Stimulated activated CD4-positive, alpha-beta T cell treated with anti-CD3 and anti-CD28 coated beads, Interleukin-12 subunit alpha, Interleukin-12 subunit beta, amount 100 ng/mL, for 4 hours (primary cell): ENCODE measurements at places on chromosomes 5 and 9.

GRCh38 chr5:54902791-54903473 is 82.5 kb downstream of the ESM1 start:
- DNase-seq: no peak

DNA sequence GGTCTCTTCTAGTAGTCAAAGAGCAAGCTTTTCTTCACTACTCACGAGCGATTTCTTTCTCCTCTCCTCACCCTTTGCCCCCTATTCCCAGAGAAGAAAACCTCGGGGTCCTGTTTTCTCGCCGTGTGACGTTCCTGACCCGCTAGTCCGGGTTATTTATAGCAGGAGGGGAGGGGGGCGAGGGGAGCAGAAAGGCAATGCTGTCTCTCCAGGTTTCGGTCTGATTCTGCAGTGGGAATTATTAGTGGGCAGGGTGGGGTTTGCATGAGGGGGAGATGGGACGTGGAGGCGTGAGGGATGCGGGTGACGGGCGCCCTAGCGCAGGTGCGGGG is 847 bp upstream of the GABRB2 start:
- no peak for DNase-seq

GRCh38 chr9:98894761-98895160 is 48.9 kb upstream of the COL15A1 start:
- no peak for DNase-seq

GRCh38 chr9:69519470-69520240 is 152.5 kb downstream of the APBA1 start:
- DNase-seq: no peak

DNA sequence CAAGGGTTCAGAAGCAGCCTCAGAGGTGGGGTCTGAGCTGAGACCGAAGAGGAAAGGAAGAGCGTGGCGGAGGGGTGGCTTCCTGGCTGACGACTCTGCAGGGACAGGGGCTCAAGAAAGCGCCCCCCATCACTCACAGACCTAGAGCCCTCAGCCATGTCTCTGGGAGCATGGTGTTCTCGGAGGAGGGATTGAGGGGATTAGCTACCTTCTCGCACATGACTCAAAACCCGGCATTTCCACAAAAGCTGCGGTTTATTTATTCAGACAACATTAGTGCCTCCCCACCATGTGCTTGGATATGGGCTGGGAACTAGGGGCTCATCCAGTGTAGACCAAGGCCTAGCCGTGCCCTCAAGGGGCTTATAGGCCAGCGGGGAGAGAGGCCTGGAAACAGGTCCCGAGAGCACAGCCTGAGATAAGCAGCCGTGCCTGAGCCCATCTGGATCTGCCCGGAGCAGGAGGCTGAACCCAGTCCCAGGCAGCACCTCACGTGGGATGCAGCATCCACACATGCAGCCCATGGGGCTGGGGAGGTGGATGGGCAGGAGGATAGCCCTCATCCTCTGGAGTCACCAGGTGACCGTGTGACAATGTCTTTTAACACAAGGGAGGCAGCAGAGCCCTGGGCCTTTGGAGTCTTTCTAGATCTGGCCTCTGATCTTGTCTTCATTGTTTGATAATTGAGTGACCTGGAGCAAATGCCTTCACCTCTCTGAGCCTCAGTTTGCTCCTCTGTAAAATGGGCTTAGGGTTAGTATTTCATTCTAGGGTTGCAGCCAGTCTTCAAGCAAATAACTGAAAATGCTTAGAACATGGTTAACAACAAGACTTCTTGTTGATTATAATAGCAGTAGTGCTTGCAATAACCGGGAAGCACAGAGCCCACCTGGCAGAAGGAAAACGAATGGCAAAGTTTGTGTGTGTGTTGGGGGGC is 878 bp upstream of the HMCN2 start:
- DNase-seq: no peak

- no peak for DNase-seq
These were observed 45.4 kb downstream of the RAD23B start for GRCh38 chr9:107328510-107328909.
